ENCODE measurements at places on chromosomes 6 and 20.

GRCh38 chr6:98831057-98831958 lies 3.1 kb upstream of the POU3F2 start:
- DNase-seq = no peak

- DNase-seq = no peak
Observed at GRCh38 chr6:42808492-42809483, 26.9 kb downstream of the BICRAL start.

DNA sequence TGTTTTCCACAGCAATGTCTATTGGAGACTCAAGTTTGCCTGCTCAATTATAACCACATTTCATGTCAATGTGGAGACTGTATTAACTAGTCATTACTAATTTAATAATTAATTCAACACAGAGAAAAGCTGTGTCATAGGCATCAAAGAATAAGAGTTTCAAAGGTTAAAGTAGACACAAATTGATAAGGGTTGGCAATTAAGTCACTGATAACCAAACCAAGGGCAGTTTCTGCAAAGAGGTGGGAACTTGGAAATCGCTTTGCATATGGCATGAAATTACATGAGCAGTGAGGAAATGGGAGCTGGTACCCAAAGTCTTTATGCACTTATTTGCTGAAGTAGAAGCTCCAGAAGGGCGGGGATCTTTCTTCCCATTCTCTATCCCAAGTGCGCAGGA lies 34.2 kb downstream of the GCLC start:
- DNase-seq = no peak

- no peak for DNase-seq
Observed at GRCh38 chr6:85419046-85419759, 30.7 kb upstream of the NT5E start.

DNA sequence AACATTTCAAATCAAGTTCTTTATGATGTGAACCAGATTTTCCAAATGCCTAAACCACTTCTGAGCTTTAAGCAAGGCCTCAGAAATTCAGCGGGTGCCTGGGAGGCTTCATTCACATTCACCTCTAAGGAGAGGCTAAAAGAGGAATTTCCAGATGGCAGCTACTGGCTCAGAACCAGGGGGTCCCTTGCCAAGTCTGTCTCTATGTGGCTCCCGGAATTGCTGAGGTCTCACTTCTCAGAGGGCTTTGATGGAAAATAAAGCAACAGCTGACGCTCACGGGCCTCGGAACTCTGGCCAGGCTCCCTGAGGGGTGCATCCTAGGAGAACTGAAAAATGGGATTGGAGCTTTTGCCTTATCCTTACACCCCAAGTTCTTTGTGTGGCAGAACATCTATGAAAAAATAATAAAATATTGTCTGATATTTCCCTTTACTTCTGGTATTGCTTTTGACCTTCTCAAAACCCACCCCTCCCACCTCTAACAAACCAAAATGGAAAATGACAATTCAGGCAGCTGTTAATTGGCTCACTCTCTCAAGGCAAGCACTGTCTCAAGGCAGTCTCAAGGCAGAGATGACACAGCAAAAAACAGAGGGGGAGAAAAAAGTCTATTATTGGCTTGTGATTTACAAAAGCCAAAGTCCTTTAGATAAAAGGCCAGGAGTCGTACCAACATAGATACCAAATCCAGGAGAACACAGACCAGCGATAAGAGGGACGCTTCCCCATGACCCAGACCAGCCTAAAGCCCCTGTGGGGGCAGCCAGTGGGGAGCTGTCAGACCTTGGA lies 21.8 kb upstream of the LRRN4 start:
- no peak for DNase-seq

DNA sequence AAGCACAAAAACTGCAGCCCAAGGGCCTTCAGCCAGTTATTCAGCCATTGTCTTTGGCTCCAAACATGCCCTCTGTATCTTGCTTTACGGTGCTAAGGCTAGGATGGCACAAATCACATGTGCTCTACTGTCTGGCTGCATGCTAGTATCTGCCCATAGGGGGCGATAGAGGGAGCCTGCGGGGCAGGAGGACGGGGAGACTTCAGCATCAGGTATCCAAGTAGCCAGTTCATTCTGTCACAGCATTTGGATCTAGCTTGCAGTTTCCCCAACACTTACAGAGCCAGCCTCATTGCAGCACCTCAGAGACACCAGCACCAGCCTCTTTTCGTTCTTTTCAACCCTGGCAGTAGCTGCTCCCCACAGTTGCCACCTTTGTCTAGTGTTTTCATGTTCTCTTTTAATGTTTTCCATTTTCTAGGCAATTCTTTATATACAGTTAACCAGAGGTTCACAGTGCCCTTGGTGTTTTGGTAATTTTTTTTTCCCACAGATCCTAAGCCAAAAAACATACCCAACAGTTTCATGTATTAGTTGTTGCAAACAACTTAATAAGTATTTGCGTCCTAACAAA lies 705.9 kb downstream of the PTPRT start:
- DNase-seq = peak; percentile 33

GRCh38 chr20:38844963-38845362 lies 39.5 kb downstream of the PPP1R16B start:
- DNase-seq = no peak

GRCh38 chr6:170045563-170045960 lies 245.3 kb downstream of the DLL1 start:
- no peak for DNase-seq

- DNase-seq = no peak
Observed at GRCh38 chr6:70180183-70180900, 122.5 kb downstream of the COL9A1 start.

- no peak for DNase-seq
Observed at GRCh38 chr6:108482559-108482958, 78.2 kb upstream of the FOXO3 start.

DNA sequence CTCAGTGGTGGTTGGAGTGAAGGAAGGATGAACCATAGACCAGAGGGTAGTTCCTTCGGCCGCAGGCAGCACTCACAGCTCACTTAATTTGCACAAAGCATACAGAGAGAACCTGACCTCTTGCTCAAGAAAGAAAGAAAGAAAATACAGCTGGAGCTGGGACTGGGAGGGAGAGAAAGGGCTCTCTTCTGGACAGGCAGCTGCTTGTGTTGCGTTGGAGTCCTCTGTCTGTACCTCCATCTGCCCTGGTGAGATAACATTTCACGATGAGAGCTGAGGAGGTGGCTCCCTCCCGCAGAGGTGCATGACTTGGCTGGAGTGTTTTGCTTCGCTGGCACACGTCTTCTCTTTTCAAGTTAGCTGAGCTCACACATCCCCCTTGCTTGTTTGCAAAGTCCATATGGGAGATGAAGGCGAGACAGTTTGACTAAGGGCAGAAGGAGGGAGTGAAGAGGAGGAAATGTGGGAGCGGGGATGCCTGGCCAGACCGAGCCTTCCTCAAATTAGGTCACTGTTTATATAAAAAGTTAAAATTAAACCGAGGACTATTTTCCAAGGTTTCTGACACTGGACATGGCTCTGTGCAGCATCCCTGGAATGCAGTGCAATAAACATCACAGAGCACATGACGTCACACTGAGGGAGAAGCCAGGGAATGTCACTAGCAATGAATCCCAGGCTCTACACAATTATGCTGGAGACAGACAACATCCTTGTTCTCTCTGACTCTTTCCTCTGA lies 359.4 kb downstream of the CD83 start:
- DNase-seq = no peak

DNA sequence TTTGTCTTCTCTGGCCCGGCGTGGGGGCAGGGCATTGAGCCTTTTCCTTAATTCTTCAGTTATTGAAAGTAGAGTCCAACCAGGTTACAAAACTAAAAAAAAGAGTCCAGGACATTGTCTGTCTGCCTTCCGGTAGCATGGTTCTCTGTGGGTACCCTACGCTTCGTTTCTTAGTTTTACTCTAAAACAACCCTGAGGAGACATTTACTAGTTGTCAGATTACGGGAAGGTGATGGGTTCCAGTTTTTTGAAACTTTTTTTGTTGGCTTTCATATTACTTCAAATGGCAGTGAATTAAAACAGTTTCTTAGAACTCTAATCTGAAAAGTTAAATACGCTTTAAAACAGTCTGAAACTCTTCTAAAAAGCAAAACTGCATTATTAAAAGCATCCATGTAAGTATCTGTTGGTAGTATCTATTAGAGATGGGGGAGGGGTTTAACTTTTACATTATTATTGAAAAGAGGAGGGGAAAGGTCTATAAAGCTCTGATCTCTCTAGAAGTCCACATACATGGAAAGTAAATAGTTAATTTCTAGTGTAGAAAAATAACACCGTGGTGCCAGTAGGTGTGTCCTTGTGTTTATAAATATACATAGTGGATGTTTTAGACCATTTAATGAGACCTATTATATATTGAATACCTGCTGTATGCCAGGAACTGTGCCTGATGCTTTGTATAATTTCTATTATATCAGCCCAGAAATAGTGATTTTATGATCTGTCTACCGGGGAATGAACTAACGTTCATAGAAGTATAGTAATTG lies 2.2 kb downstream of the BICRAL start:
- peak; percentile 45 for DNase-seq

DNA sequence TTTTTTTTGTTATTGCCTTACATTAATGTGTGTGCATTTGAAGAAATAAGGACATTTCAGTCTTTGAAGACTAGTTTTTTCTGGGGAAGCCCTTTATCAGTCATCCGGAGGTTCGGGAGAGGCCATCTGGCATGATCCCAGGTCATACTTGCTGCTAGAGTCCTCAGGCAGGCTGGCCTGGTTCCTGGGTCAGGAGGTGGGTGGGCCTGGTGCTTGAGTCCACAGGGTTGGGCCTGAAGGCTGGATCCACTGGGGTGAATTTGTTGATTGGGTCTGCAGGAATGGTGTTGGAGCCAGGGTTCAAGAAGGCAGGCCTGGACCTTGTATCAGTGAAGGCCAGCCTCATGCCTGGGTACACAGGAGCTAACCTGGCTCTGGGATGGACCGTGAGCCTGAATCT lies 15.8 kb upstream of the WFDC9 start:
- DNase-seq = no peak

GRCh38 chr6:28824793-28825731 lies 98.7 kb downstream of the TRIM27 start:
- no peak for DNase-seq

DNA sequence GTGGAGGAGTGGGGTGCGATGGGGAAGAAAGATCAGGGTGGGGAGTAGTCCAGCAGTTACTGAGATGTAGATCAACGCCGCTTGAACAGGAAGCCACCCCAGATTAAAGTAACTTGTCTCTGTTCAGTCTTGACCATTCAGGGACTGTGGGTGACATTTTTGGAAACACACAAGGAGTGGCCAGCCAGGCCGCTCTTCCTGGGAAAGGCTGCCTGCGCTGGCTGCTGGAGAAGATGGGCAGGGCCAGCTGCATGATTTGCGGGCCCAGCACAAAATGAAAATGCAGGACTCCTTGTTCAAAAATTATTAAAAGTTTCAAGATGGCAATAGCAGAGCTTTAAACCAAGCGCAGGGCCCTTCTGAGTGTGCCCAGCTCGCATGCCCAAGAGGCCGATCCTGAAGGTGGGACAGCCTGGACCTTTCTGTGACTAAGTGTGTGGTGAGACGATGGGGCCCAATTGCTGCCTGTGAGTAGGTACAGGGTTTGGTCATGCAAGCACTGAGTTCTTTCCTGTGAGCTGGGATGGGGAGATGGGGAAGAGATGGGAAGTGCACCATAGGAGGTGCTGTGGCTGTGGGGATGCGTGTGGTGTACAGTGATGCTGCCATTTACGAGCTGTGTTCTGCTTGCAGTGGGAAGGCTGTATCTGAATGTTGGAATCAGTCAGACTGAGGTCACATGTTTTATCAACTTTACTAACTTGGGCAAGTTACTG lies 51.3 kb downstream of the DAAM2 start:
- DNase-seq = peak; percentile 49

DNA sequence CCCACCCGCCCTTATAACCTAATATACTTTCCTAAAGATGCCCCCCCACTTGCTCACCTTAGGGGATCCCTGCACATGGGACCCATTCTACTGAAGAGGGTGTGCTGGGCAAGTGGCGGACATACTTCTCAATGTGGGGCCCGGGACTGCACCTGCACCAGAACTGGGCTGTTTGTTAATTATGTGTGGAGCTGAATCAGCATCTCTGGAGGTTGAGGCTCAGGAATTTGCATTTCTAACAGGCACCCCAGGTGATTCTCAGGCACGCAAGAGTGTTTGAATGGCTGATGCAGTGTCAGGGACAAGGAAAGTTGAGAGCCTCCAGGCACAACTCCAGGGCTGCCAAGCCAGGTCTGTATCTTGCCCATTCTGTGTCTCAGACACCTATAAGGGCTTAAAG lies 8.9 kb upstream of the PTPRT start:
- no peak for DNase-seq

DNA sequence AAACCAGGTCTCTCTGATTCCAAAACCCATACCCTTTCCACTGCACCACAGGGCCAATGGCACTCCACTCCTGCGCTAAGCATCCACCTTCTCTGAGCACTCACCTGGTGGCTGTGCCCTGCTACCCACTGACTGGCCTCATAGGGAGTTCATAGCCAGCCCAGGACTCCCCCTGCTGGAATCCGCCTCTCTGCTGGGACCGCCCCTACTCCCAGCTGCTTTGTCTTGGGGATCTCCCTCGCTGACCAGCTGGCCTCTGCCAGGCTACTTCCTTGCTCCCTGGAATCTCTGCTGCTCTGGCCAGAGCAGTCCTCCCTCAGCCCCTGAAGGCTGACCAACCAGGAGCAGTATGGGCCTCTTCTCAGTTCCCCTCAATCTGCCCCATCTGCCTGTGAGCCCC lies 129.7 kb downstream of the FAXC start:
- no peak for DNase-seq

GRCh38 chr6:4668271-4669179 lies 107.7 kb upstream of the CDYL start:
- DNase-seq = no peak

- DNase-seq = no peak
Observed at GRCh38 chr6:84348801-84349200, 121.4 kb upstream of the CEP162 start.

DNA sequence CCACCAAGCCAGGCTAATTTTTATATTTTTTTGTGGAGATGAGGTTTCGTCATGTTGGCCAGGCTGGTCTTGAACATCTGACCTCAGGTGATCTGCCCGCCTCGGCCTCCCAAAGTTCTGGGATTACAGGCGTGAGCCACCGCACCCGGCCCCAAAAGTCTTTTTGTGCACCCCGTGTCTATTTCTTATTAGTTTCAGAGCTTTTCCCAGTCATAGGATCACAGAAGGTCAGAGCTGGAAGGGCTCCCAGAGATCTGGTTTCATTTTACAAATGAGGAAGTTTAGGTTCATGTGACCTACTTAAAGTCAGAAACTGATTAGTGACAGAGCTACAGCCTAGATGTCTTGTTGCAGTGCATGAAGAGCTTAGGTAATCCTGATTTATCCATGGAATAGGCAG lies 1.6 kb upstream of the OGFRL1 start:
- no peak for DNase-seq

DNA sequence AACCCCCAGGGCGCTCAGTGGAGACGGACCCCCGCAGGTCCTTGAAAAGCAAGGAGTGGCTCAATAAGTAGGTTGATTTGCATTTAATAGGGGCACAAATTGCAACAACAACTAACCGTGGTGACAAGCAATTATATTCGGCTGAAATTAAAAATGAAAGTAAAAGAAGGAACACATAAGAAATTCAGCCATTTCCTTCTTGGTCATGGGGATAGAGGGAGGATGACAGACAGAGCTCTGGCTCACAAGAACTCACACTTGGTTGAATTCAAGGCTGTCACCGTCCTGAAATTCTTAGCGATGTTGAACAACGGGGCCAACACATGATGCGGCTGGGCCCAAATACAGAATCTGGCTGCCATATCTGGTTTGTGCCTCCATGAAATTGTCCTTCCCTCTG lies 129.0 kb downstream of the EDN3 start:
- DNase-seq = no peak

All from RKO (cell line).